ENCODE measurements at places on chromosomes 2 and 18. TPM values are rescaled to one million over a fixed set of nuclear protein-coding genes. Genes with fewer than 3 reads are reported as not detected.

Gene REG3G
- total RNA-seq, result not detected

DNA sequence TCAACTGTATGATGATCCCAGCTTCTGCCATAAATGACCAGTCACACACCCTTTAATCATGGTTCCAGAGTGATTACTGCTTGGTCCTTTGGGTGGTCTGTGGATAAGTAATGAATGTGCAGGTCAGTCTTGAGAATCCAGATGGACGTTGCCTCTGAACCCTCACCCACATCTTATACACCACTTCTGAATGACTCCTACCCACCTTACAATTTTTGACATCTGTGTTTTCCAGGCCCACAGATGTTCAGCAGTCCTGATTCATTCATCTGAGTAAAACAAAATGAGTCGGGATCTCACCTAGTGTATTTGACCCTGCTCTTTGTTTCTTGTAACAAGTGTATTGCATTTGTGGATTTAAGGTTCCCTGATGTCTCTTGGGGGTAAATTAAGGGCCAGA lies 194.1 kb upstream of the CCDC68 start:
- H3K4me3 ChIP-seq, result no peak overlapping the region
- H3K27ac ChIP-seq, result no peak overlapping the region
- no peaks in the 10 kb centered on the region for H3K36me3 ChIP-seq
- peaks cover 2% of the 10 kb centered on the region for H3K27me3 ChIP-seq
- no peak for DNase-seq

Gene SPP2
- not detected for total RNA-seq

Gene LRATD1
- 2.6 TPM for total RNA-seq

DNA sequence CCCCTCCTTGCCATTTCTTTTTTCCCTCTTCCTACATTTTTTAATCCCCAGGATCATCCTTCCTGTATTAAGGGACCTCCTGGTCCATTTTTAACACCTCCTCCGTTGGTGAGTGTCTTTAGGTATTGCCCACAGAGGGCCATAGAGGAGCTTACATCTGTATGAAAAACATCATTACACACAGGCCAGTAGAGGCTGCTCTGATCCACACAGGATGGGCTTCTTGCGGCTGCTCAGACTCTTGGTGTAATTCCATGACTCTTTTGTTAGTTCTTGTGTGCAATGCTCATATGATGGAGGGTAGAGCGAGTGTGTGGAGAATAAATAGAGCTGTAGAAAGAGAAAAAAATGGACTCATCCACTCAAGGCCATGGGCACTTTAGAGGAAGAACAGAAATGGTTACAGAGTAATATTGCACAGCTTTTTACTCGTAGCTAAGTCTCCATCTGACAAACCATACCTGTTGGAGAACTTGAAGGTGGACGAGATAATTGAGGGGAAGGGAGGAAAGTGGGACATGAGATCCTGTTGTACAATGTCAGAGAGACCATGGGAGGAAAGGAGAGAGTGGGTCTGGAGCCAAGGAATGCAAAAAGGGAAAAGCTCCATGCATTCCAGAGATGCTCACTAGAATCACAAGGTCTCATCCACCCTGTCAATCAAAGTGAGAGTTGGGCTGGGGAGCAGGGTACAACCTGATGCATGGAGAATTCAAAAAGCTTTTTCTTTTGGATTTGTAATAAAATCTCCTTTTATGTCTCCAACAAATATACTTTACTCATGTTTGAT lies 129.7 kb upstream of the TNP1 start:
- H3K27me3 ChIP-seq, result no peaks in the 10 kb centered on the region
- no peaks in the 10 kb centered on the region for H3K36me3 ChIP-seq
- peaks cover 21% of the 10 kb centered on the region for H3K4me1 ChIP-seq

DNA sequence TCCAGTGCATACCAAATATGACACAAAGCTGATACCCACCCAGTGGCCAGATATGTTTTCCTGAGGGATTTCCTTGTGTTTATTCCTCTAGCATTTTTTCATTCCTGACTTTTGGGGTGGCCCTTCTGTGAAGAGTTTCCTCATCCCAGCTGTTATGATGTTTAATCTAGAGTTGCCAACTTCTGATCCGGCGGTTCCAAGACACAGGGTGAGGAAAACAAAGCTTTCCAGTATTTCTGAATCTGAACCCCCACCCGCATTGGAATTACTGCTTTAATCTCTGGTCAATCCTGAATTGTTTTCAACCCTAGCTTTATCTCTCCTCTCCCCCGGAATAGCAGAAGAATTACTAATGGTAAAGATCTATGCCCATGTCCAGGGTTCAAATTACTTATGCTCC lies 39.2 kb upstream of the PNPT1 start:
- no peak overlapping the region for H3K4me3 ChIP-seq
- H3K36me3 ChIP-seq, result no peaks in the 10 kb centered on the region
- H3K4me1 ChIP-seq, result peaks cover 5% of the 10 kb centered on the region
- no peak for DNase-seq
- no peak overlapping the region for H3K27ac ChIP-seq

Gene RAMP1
- total RNA-seq, result 2.0 TPM

DNA sequence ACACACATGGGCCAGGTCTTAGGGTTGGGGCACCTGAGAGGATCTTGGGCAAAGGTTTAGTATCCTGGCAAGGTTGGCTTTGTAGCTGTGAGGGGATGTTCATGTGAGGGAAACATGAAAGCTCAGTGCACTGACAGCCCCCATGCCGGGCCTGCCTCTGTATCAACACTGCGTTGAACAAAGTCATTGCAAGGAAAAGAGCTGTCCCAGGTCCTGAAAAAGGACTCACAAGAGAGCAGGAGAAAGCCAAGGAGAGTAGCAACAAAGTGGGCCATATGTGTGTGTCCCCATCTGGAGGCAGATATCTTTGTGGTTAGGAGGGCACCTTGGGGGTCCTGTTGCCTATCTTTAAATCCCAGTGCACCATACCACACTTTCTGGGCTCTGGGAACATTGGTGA lies 237.8 kb upstream of the THSD7B start:
- H3K27me3 ChIP-seq, result peaks cover 5% of the 10 kb centered on the region
- no peak overlapping the region for H3K27ac ChIP-seq
- DNase-seq, result no peak
- no peaks in the 10 kb centered on the region for H3K4me1 ChIP-seq

DNA sequence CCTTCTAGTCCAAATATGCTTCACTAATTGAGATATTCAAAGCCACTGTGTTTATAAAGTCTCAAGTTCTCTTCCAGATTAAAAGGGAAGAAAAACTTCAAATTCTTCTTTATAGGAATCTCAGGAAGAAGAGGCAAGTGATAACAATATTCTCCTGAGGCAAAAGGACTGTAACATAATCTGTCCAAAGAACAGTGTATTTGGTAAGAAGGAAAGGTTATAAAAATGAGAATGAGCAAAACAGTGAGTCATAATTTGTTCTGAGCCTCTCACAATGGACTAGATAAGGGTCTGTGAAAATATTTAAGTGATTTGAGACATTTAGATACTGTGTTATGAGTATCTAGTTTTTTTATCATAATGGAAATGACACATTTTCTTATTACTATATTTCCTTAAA lies 44.3 kb downstream of the SNRPD1 start:
- no peaks in the 10 kb centered on the region for H3K4me1 ChIP-seq
- H3K4me3 ChIP-seq, result no peak overlapping the region
- no peak for DNase-seq
- H3K36me3 ChIP-seq, result peaks cover 5% of the 10 kb centered on the region

Gene RAB11FIP5
- 25.1 TPM for total RNA-seq

GRCh38 chr18:24930971-24931370 lies 421.0 kb downstream of the ZNF521 start:
- peak overlapping the region; percentile 11 for H3K27ac ChIP-seq
- DNase-seq, result no peak
- no peak overlapping the region for H3K4me3 ChIP-seq
- H3K4me1 ChIP-seq, result peaks cover 10% of the 10 kb centered on the region
- no peaks in the 10 kb centered on the region for H3K36me3 ChIP-seq
- peaks cover 6% of the 10 kb centered on the region for H3K27me3 ChIP-seq

Gene ARHGEF33
- 0.83 TPM for total RNA-seq

Gene DTYMK
- total RNA-seq, result 36.5 TPM

- no peak for DNase-seq
- H3K36me3 ChIP-seq, result no peaks in the 10 kb centered on the region
- H3K27me3 ChIP-seq, result no peaks in the 10 kb centered on the region
- H3K4me1 ChIP-seq, result peaks cover 12% of the 10 kb centered on the region
Measured at GRCh38 chr18:28123401-28124030, 53.4 kb downstream of the CDH2 start.

DNA sequence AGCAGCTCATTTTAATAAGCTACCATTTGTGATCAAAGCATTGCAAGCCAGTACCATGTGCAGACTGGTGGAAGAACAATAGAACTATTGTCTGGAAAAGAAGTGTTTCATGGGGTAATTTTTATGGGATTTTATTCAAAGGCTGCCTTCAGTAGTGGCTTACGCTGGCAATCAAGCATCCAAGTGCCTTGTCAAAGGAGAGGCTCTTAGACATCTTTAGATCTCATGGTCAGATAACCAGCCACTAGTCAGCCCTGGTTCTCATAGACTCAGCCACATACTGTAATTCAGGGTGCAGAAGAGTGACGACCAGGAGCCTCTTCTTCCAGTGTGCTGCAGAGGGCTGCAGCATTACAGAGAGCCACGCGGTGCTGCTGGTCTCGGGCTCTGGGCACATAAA lies 98.5 kb upstream of the NOSTRIN start:
- peak overlapping the region; percentile 35 for H3K27ac ChIP-seq
- DNase-seq, result no peak
- H3K36me3 ChIP-seq, result peaks cover 8% of the 10 kb centered on the region
- H3K27me3 ChIP-seq, result no peaks in the 10 kb centered on the region
- peaks cover 32% of the 10 kb centered on the region for H3K4me1 ChIP-seq

DNA sequence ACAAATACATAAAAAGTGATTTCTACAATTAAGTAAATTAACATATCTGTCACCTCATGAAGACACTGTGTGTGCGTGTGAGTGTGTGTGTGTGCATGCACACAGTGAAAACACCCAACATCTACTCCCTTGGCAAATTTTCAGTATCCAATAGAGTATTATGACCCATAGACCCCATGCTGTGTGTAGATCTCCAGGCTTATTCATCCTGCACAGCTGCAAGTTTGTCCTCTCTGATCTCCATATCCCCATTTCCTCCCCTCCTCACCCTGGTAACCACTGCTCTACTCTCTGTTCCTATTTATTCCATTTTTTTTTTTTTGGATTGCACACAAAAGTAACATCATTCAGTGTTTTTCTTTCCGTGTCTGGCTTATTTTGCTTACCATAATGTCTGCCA lies 391.0 kb downstream of the SOX11 start:
- peaks cover 4% of the 10 kb centered on the region for H3K4me1 ChIP-seq
- no peak overlapping the region for H3K27ac ChIP-seq
- DNase-seq, result no peak
- H3K36me3 ChIP-seq, result no peaks in the 10 kb centered on the region

Gene SLC9A2
- total RNA-seq, result not detected

GRCh38 chr2:160657196-160657595 lies 163.6 kb upstream of the RBMS1 start:
- no peaks in the 10 kb centered on the region for H3K36me3 ChIP-seq
- peaks cover 40% of the 10 kb centered on the region for H3K4me1 ChIP-seq
- H3K27me3 ChIP-seq, result no peaks in the 10 kb centered on the region
- no peak for DNase-seq

DNA sequence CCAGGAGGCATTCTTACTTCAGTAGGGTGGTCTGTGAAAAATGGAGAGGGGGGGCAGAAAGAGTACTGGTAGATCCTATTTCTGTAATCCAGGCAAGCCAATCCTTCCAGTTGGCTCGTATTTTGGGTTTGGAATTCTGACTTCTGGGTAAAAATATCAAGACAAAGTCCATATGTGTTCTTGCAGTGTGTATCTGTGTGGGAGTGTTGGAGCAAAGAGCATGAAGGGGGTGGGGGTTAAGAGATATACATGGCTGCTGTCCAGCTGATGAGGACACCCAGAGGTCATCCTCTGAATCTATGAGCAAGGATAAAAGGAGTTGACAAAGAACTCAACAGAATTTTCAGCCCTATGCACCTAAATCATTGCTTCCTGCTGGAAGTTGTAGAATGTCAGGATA lies 375.8 kb upstream of the PIK3C3 start:
- H3K27ac ChIP-seq, result peak overlapping the region; percentile 17
- H3K4me1 ChIP-seq, result peaks cover 15% of the 10 kb centered on the region
- no peak for DNase-seq
- no peaks in the 10 kb centered on the region for H3K27me3 ChIP-seq
- H3K36me3 ChIP-seq, result no peaks in the 10 kb centered on the region

DNA sequence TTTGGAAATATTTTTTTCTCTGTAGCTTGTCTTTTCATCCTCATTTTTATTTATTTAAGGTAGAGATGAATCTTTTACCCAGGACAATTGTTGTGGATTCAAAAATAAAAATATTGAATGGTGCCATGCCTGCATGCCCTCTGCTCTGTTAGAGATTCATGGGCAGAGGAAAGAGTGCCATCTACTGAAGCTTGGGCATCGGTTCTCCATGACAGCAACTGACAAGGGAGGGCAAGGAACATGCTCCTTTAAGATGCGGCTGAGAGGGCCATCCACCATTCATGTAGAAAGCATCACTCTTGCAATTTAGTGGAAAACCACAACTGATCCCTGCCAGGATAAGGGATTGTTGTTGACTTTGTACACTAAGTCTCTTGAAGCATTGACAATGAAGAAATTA lies 79.9 kb downstream of the PARD3B start:
- H3K27me3 ChIP-seq, result no peaks in the 10 kb centered on the region
- H3K4me1 ChIP-seq, result peaks cover 9% of the 10 kb centered on the region
- no peaks in the 10 kb centered on the region for H3K36me3 ChIP-seq
- no peak overlapping the region for H3K4me3 ChIP-seq
- no peak overlapping the region for H3K27ac ChIP-seq

DNA sequence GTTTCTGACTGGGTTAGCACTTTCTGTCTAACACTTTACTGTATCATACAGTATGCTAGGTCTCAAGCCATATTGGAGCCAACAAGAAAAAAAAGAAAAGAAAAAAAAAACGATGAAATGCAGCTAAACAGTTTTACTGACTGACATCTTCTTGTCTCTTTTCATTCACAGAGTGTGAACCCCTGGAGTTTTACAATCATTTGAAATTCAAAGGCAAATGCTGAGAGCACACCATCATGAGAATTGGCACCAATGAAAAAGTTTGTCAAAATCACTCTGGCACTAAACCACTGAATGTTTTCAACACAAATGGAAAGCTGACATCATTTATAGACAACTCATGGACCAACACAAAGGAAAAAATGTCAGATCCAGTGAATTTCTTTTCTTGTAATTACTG lies 513.3 kb downstream of the LRRTM4 start:
- H3K27me3 ChIP-seq, result no peaks in the 10 kb centered on the region
- H3K4me3 ChIP-seq, result no peak overlapping the region
- H3K27ac ChIP-seq, result no peak overlapping the region
- H3K4me1 ChIP-seq, result peaks cover 10% of the 10 kb centered on the region
- no peak for DNase-seq
